Stimulated activated CD8-positive, alpha-beta memory T cell treated with anti-CD3 and anti-CD28 coated beads, Interleukin-4, amount 100 ng/mL, for 4 hours (primary cell): ENCODE measurements at places on chromosomes 6 and 20.

GRCh38 chr6:77674211-77674610 lies 21.4 kb downstream of the MEI4 start:
- no peak for DNase-seq

DNA sequence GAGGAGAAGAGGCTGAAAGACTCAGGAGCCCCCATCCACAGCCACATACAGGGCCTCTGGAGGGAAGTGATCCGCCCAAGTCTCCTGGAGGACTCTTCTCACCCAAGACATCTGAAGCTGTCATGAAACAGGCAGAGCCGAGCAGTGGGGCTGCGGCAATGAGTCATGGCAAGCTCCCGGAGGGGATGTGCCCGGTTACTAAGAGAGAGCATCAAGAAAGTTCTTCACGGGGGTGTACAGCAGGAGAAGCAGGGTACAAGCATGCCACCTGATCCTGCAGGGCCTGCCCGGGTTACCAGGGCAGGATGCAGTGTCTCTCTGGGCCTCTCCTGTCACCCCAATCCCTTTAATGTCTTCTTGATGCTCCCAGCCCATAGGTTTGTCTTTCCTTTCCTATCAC lies 21.1 kb downstream of the TRIM26 start:
- no peak for DNase-seq

GRCh38 chr20:2244993-2245392 lies 50.8 kb upstream of the TGM3 start:
- no peak for DNase-seq

GRCh38 chr20:16296931-16297330 lies 276.3 kb downstream of the KIF16B start:
- no peak for DNase-seq

DNA sequence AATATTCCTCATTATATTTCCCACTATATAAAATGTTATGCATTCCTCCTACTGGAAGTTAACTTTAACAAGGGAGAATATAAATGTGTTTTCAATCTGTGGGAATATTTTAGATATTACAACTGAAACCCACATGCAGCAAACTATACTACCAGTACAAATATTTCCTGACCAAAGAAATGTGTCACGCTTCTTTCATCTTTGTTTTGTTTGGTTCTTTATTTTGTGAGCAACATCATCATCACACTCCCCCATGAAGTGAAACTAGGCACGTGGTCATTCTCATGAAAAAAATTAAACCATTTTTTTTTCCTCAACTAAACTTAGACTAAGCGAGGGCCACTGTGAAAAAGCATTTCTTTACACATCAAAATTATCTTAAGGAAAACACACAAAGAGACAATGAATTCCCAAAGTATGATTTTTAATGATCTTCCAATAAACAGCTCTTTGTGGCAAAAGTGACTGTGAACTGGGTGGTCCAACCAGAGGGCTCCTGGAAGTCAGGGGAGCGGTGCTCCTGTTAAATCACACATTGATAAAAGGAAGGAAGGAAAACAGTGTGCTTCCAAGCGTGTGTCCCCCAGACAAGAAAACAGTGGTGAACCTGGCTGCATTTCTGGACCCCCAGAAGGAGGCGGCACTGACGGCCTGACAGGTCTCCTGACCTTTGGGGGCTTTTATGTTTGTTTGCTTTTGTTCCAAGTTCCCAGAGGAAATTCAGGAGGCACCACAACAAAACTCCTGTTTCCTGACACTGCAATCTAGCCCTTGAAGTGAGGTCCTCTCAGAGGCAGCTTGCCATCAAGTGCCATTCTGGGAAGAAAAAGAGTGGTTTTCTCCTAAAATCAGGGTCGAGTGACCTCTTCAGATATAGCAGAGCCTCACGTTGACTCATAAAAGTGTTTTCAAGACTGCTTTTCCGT lies 166.8 kb upstream of the FOXQ1 start:
- DNase-seq: no peak

DNA sequence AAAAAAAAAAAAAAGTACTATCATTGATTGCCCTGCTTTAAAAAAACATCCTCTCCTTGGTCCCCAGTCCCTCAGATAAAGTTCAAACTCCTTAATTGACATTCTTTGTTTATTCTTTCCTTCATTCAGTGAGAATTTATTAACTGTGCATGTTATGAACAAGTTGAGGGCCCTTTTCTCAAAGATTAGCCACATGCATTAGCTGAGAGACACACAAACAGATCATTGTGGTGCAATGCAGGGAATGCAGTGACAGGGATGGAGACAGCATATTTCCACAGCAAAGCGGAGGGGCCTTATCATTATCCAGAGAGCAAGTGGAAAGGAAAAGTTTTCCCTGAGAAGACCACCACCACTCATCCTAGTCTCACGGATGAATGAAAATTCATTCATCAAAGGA lies 21.9 kb upstream of the IPCEF1 start:
- DNase-seq: no peak

DNA sequence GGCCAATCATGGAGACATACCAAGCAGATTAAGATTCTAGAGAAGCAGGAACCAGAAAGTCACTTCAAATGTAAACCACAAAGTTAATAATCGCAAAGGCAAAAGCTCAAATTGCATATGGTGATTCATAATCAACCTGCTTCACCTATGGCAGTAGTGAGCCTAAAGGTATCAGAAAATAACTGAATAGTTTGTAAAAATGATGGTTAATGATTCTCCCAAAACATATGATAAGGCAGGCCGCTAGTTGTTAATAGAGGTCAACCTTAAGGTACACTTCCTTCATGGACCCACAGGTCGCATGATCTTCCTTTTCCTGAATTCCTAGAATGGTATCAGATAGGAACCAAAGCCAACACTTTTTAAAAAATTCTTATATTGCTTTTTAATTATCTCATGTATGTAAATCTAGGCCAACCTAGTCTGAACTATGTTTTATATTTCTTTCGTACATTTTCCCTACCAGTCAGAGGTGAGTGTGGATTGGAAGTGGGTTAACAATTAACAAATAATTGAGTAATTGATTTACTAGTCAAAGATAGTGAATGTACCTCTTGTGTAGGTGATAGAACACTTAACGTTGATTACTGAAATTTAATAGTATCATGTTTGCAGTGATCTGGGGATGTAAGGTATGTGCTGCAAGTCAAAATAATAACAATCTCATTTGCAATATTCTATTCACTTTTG lies 16.4 kb downstream of the TAAR2 start:
- DNase-seq: no peak

DNA sequence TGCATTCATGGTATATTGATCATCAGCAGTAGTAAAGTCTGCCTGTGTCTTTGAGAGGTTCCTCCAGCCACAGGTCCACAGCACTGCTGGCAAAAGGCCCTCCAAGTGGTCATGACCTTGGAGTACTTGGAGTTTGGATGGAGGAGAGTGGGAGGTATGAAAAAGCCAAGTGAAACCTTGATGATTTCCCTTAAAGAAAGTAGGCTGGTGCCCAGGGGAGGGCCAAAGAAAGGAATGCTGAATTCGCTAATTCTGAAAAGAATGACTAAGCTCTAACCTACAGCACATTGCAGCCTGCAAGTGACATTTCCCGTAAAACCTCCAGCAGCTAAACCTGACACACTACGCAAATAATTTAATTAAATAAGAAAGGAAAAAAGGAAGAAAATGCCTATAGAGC lies 223.4 kb upstream of the TAB2 start:
- DNase-seq: no peak

DNA sequence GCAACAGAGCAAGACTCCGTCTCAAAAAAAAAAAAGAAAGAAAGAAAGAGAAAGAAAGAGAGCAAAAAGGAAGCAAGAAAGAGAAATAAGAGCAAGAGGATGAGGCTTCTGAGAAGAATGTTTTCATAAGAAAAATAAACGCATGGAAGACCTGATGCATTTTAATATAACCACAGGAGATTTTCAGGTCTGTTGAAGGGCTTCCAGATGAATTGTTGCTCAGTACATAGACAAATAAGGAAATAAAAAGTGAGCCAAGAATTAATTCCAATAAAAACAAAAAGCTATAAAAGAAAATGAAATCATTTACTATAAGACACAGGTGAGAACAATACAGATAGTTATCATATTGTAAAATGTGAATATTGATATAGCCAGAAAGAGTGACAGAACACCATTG lies 43.5 kb downstream of the PERP start:
- no peak for DNase-seq

DNA sequence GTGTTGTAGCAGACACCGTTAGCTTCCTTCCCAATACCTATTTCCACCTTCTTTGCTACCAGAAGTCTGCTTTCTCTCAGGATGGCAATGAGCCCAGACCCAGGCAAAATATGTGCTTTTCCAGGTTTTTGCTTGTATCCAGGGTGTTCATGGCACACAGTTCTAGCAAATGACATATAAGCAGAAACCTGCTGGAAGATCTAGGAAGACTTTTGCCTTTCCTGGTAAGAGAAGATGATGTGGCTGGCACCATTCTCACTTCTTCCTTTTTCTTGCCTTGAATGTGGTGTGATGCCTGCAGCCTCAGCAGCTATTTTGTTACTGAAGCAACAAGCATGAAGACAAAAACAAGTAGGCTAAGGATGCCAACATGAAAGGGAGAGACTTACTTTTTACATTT lies 19.2 kb upstream of the TBC1D22B start:
- no peak for DNase-seq

DNA sequence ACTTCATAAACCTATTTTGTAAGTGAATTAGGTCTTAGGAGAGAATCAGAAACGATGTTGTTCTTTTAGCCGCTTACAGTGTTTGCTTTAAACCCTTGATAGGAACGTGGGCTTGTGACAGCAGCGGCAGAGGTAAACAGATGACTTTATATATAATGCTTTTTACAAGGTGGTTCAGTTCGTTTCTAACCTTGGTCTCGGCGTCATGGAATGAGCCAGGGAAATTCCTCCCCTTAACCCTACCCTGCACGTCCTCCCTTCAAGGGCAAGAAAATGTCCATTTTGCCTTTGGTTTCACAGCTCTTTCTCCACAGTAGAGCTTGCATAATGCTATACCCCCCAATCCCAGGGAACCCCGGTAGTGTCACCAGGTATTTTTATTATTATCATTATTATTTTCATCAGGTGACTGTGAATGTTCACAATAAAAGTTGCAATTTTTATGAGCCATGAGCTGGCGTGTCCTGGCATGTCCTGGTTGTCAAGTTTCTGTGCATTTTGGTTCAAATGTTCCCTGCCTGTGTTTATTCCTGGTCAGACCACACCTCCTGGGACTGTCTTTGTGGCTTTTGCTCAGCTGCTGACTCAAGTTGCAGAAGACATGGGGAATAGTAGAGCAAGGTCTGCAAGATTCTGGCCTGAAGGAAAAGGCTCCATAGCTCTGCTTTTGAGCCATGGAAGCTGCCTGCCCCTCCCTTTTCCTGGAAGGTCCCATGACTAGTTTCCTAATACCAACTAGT lies 112.8 kb upstream of the BMP2 start:
- no peak for DNase-seq

DNA sequence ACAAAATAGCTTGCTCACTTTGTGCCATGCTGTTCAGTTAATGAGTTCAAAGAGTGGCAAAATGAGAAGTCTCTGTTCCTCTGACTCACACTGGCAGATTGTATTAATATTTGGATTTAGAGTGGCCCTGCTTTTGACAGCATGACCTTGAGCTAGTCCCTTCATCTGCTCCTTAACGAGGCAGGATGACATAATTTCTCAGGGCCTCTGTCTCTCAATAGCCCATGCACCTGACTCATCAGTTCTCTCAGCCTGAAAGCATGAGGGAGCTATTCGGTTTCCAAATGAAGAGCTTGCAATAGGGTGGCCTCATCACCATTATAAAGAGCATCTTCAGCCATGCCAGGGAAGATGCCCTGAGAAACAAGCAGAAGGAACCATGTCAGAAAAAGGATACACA lies 38.2 kb downstream of the CAP2 start:
- no peak for DNase-seq

GRCh38 chr6:81562169-81562568 lies 190.3 kb downstream of the TENT5A start:
- no peak for DNase-seq
